Esophagus squamous epithelium (tissue), 5 donors: ENCODE measurements at places on chromosomes 5 and 9.

- DNase-seq: no peak
Observed at GRCh38 chr9:137705906-137706305, 87.1 kb downstream of the EHMT1 start.

- DNase-seq: no peak
Observed at GRCh38 chr9:26077860-26078259, 399.6 kb upstream of the TUSC1 start.

GRCh38 chr9:90793729-90794128 is 7.9 kb upstream of the SYK start:
- DNase-seq: no peak

DNA sequence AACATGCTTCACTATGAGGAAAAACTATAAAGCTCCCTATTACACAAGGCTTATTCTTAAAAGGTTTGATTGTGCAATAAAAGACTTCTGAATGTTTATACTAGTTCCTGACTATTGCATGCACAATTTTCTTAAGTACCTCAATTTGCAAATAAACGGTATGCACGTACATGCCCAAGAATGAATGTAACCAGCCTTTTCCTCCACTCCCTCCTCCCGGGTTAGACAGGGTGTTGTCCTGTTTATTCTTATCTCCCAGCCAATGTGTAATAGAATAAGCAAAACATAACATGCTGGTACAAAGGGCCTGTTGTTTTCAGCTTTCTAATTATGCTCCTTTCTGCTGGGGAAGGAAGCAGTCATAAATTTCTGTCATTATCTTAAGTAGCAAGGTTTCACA is 79.1 kb downstream of the AOPEP start:
- DNase-seq: no peak

- no peak for DNase-seq
Observed at GRCh38 chr9:107174441-107174840, 108.6 kb upstream of the RAD23B start.

DNA sequence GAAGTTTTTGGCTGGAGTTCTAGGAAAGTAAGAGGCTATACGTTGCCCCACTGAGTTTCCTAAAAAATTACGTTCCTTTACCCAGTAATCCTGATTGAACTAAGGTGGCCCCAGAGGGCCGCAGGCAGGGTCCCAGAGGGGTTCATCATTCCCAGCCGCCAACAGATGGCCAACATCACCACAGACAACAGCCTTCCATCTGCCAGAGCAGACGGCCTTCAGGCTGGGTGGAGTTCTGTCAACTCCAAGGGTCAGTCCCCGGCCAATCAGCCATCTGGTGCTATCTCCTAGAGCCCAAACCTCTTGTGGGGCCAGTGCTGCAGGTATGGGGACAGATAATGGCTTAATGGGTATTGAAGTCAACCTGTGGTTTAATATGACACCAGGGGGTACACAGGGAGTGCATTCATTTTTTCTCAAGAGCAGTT is 30.4 kb downstream of the TBC1D2 start:
- DNase-seq: no peak

GRCh38 chr5:134492568-134492967 is 32.9 kb upstream of the JADE2 start:
- no peak for DNase-seq

DNA sequence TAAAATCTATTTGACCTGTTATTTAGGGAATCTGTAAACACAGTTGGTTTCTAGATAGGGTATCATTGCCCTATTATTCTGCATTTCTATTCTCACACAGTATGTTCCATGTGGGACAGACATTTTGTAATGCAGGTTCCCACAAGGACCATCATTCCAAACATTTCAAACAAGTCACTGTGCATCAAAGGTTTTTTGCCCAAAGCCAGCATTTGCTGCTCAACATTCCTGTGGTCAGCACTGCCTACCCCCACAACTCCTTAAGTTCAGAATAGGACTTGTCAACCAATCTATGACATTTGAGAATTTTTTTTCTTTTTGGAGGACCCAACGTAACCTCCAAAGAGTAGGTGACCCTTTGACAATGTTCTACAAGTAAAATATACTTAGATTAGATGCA is 95.7 kb downstream of the LPAR1 start:
- DNase-seq: no peak

DNA sequence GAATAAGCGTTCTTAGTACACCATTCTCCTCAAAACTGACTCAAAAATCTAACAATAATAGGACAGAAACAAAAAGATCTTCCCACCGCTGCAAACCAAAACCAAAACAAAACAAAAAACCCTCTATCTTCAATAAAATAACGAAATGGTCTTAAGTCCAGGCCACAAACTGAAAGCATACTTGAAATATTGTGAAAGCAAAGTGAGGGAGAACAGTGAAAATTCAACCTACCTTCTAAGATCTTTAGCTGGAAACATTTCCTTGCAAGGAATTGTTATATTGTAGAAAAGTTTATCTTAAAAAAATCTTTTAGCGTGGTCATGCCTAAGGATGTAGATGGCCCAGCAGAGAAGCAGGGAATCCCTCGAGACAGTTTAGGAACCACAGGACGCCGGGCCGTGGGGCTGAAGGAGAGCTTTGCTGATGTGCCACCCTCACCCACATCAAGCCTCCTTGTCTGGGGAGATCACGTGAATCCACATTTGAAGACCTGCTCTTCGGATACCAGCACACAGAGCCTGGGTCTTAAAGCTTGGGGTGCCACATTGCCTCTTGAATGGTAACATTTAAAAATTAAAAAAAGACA is 27.8 kb upstream of the LVRN start:
- DNase-seq: no peak

DNA sequence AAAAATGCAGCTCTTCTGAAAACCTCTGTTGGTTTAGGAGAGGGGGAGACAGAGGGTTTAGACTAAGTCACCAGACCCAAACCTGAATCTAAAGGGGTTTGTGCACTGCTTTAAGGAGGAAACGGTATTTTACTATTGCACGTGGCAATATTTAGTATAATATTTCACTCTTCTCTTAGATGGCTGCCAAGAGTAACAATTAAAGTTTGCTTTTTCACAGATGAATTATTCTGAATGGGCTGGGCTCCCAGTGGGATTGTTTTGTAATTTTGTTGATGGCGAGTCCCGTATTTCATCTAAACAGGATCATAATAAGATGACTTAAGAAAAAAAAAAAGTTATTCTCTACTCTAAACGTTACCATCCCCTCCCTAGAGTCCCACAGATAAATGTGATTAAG is 245.4 kb downstream of the PCSK5 start:
- no peak for DNase-seq

- no peak for DNase-seq
Observed at GRCh38 chr5:172436879-172437369, 17.4 kb downstream of the SH3PXD2B start.

DNA sequence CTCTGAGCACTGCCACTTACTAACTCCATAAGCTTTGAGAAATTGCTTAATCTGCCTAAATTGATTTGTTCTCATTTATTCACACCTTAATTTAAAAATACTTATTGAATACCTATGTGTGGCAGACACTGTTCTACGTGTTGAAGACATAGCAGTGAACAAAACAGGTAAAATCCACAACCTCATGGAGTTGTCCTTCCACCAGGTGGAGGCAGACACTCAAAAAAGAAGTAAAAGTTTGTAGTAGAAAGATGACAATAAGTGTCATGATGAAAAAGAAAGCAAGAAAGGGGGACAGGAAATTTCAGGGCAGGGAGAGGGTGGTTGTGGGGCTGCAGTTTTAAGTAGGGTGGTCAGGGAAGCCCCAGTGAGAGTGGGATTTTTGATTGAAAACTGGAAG is 94.9 kb downstream of the SREK1 start:
- no peak for DNase-seq

DNA sequence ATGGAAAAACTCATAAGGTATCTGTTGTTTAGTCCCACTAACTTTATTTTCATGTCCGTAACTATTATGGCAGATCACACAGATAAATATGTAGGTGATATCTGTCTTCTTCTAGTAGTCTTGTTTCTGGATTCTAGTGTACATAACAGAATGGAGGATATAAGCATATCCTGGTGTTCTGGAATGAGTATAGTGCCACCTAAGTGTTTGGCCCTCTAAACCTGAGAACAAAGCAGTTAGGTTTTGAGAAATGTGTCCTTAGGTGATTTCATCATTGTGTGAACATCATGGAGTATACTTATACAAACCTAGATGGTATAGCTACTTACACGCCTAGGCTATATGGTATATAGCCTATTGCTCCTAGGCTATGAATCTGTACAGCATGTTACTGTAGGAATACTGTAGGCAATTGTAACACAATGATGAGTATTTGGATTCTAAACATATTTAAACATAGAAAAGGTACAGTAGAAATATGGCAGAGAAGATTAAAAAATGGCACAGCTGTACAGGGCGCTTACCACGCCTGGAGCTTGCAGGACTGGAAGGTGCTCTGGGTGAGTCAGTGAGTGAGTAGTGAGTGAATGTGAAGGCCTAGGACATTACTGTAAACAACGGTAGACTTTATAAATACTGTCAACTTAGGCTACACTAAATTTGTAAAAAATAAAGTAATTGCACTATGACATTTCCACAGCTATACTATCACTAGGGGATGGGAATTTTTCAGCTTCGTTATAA is 150.3 kb upstream of the SLC24A2 start:
- no peak for DNase-seq

DNA sequence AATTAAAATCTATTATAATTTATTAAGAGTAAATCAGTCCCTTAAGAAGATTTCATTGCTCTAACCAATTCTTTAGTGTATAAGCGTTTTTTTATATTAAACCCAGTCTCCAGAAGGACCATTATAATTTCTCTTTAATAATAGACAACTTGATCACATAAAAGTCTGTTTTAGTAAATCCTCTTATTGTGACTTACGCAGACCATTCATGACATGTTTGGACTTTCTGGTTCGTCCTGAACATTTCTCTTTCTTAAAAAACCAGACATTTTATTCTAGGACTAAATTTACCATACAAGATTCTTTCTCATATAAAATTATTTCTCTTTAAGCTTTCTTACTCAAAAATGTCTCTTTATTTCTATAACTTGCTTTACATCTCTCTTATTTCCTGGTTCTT is 196.2 kb upstream of the RAI14 start:
- DNase-seq: no peak

DNA sequence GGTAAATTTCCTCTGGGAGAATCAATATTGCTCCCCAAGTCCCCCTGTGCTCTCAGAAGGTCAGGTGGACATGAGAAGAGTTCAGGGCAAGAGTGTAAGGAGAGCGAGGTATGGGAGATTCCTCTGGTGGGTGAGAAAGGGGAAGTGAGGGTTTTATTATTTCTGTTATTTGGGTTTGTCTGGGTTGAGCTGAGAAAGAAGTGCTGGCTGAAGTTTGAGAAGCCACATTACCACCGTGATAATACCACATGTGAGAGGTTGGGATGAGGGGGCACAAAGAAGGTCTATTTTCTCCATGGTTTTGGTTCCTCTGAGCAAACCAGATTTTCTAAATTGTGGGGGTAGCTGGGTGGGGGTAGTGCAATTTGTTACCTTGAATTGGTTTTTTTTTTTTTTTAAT is 350.4 kb downstream of the OSTF1 start:
- no peak for DNase-seq

- DNase-seq: no peak
Observed at GRCh38 chr9:37528652-37529471, 43.1 kb downstream of the POLR1E start.

DNA sequence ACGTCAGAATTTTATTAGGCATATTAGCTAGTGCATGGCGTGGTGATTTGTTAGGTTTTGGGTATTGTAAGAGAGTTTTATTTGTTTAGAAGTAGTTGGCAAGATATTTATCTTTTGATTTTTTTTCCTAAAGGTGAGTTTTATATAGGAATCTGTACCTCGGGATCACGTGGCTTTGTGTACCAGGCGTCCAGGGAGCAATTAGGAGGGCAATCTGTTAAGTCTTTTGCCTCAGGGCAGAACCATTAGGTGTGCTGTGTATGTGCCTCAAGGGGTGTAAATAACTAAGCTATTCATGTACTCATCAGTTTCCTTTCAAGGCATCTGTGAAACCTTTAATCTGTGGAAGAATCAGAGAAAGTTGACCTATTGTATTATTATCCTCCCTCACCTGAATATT is 39.4 kb downstream of the ZSWIM6 start:
- DNase-seq: no peak

GRCh38 chr5:173717959-173718358 is 101.5 kb upstream of the BOD1 start:
- no peak for DNase-seq

DNA sequence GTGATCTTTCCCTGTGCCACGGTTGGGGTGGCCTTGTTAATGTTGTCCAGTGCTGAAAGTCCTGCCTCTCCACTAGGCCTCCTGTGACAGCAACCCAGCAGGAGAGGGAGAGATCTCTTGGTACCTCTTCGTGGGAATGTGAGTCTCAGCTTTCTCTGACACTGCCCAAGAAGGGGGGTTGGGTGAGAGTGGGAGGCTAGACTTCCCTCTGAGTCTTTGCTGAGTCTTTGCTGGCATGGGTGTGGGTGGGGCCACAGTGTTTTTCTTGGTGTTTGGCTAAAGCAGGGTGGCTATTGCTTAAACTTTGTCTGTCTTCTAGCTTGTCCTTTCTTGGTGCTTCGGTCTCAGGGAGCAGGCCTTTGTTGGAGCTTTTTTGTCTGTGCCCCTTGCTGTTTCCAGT is 145.6 kb downstream of the GNA14 start:
- DNase-seq: no peak

- no peak for DNase-seq
Observed at GRCh38 chr9:20048437-20048836, 259.6 kb upstream of the SLC24A2 start.

DNA sequence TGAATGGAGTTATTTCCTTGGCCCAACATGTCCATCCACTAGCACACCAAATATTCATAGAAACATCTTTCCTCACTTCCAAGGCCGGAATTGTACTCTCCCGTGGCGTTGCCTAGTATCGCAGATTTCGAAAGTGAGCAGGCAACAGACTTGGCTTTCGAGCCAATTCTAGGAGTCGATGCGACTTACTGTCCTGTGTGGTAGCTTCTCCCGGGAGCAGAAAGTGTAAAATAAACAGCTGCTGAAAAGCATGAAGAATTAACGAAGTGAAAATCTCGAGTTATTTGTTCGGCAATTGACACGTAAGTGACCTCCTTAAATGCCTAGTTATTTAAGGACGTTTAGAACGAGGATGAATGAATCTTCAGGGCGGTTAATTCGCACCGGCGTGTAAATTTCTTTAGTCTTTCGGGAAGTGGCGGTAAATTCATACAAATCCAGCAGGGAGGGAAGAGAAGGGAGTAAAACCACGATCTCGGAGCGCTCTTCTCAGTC is 449 bp upstream of the PCSK5 start:
- DNase-seq: no peak

DNA sequence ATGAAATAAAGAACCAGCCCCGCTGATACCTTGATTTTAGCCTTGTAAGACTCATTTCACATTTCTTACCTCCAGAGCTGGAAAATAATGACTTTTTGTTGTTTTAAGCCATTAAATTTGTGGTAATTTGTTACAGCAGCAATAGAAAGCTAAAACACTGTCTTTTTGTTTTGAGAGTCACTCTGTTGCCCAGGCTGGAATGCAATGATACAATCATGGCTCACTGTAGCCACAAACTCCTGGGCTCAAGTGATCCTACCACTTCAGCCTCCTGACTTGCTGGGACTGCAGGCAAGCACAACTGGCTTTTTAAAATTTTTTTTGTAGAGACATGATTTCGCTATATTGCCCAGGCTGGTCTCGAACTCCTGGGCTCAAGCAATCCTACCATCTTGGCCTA is 34.7 kb upstream of the MYO10 start:
- no peak for DNase-seq

GRCh38 chr5:1104327-1105006 is 7.4 kb downstream of the SLC12A7 start:
- DNase-seq: no peak
